ENCODE measurements at places on chromosomes 11 and 22.

DNA sequence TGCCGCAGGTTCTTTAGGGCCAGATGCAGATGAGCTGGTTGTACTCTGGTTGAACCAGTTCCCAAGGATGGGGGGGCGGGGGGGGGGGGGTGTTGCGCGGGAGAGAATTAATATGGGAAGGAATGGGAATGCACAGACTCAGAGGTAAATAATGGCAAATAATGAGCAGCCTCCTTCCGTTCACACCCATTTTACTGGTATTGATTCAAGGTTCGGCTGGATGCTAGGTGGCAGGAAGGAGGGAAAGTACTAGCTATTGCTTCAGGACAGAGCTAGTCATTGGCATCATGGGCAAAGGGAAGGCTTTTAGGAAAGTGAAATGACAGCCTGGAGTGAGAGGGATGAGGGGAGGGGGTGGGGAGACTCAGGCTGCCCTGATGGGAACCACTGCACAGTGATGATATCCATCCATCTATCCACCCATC, at the start of gene VSTM5:
Gene VSTM5 (minus strand): TSS at position 25 of the 425 bp plus-strand sequence. CDS start 116 bp downstream, outside the sequence.
- H3K27me3 ChIP-seq: no peaks in the 10 kb centered on the region
- H3K4me3 ChIP-seq: peak within 1 kb of the TSS; percentile 20
- no peak for DNase-seq
- H3K27ac ChIP-seq: no peak within 1 kb of the TSS
- H3K36me3 ChIP-seq: no peaks in the 10 kb centered on the region

DNA sequence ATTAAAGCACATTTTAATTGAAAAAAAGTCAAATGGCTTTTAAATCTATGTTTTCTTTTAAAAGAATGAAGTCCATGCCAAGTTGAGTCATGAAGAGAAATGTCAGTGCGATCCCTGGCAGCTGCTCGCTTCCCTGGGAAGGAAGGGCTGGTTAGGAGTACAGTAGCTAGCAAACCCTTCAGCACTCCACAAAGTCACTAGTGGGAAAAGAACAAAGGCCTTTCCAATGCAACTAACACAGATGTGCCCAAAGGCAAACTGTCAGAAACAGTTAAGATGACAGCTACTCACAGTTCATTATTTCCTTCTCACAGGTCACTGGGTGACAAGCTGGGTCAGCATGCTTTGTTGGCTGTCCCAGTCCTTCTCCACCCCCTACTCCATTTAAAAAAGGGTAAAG, 308.7 kb downstream of the DCDC1 start:
- H3K27me3 ChIP-seq: no peaks in the 10 kb centered on the region
- no peak overlapping the region for H3K4me3 ChIP-seq
- H3K27ac ChIP-seq: no peak overlapping the region
- H3K4me1 ChIP-seq: no peaks in the 10 kb centered on the region
- no peaks in the 10 kb centered on the region for H3K36me3 ChIP-seq
- no peak for DNase-seq

DNA sequence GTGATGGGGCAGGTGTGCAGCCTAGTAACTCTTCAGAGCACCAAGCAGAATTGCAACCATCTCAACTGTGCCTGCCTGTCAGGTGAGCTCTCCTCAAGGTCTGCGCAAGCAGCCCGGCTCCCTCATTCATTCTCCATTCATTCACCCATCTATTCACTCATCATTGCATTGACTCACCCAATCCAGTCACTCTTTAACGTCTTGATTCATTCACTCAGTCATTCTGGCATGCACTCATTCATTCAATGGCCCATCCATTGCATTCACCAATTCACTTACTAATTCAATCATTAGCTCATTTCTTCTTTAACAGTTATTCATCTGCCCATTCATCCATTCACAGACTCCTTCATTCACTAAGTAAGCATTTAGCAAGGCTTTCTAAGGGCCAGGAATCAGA, 111.8 kb downstream of the PDE2A start:
- no peak for DNase-seq
- H3K4me3 ChIP-seq: no peak overlapping the region
- H3K36me3 ChIP-seq: no peaks in the 10 kb centered on the region
- no peak overlapping the region for H3K27ac ChIP-seq
- no peaks in the 10 kb centered on the region for H3K4me1 ChIP-seq

GRCh38 chr22:50398831-50399648, 55.9 kb downstream of the PPP6R2 start:
- H3K4me3 ChIP-seq: no peak overlapping the region
- H3K4me1 ChIP-seq: peaks cover 17% of the 10 kb centered on the region
- H3K27me3 ChIP-seq: no peaks in the 10 kb centered on the region
- no peak overlapping the region for H3K27ac ChIP-seq

DNA sequence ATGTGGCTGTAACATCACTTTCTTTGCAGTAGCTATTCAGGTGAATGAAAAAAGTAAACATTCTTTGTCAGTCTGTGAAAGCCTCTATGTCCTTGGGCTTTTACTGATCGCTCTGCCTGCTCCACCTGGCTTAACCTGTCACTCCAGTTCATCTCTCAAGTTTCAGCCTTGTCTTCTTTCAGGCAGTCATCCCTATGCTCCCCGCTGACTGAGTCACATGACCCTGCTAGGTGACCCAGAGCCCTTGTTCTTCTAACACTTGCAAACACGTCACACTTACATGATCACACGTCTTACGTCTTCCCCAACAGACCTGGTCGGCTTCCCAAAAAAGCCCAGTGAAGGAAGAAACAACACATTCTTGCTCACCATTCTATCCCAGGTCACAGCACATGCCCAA, 499.3 kb upstream of the TENM4 start:
- DNase-seq: peak; percentile 26
- no peak overlapping the region for H3K4me3 ChIP-seq
- H3K27me3 ChIP-seq: no peaks in the 10 kb centered on the region
- H3K36me3 ChIP-seq: no peaks in the 10 kb centered on the region
- no peaks in the 10 kb centered on the region for H3K4me1 ChIP-seq

DNA sequence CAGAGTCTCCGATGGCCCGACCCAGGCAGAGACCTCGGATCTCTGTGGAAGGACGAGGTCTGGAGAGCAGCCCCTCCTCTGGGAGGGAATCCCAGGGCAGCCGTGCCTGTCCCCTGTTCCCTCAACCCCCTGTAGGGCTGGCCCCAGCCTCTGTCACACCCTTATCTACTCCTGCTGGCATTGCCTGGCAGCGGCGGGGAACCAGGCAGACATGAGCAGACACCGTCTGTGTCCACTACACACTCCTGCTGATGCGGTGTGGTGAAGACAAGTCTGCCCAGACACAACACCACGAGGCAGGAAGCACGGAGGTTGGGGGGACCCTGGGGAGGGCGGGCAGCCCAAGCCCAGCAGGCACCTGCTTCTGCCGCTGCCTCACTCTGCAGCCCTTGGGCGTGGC, 52.5 kb upstream of the A4GALT start:
- H3K4me1 ChIP-seq: peaks cover 8% of the 10 kb centered on the region
- no peaks in the 10 kb centered on the region for H3K27me3 ChIP-seq
- H3K36me3 ChIP-seq: no peaks in the 10 kb centered on the region
- DNase-seq: no peak
- H3K27ac ChIP-seq: no peak overlapping the region
- no peak overlapping the region for H3K4me3 ChIP-seq

- no peaks in the 10 kb centered on the region for H3K27me3 ChIP-seq
- no peak overlapping the region for H3K27ac ChIP-seq
- no peaks in the 10 kb centered on the region for H3K4me1 ChIP-seq
- peak; percentile 46 for DNase-seq
- no peaks in the 10 kb centered on the region for H3K36me3 ChIP-seq
- no peak overlapping the region for H3K4me3 ChIP-seq
Observed at GRCh38 chr22:25780673-25781072, 38.7 kb downstream of the MYO18B start.

GRCh38 chr11:79678780-79679452, 238.1 kb upstream of the TENM4 start:
- H3K27ac ChIP-seq: no peak overlapping the region
- DNase-seq: no peak
- no peak overlapping the region for H3K4me3 ChIP-seq

DNA sequence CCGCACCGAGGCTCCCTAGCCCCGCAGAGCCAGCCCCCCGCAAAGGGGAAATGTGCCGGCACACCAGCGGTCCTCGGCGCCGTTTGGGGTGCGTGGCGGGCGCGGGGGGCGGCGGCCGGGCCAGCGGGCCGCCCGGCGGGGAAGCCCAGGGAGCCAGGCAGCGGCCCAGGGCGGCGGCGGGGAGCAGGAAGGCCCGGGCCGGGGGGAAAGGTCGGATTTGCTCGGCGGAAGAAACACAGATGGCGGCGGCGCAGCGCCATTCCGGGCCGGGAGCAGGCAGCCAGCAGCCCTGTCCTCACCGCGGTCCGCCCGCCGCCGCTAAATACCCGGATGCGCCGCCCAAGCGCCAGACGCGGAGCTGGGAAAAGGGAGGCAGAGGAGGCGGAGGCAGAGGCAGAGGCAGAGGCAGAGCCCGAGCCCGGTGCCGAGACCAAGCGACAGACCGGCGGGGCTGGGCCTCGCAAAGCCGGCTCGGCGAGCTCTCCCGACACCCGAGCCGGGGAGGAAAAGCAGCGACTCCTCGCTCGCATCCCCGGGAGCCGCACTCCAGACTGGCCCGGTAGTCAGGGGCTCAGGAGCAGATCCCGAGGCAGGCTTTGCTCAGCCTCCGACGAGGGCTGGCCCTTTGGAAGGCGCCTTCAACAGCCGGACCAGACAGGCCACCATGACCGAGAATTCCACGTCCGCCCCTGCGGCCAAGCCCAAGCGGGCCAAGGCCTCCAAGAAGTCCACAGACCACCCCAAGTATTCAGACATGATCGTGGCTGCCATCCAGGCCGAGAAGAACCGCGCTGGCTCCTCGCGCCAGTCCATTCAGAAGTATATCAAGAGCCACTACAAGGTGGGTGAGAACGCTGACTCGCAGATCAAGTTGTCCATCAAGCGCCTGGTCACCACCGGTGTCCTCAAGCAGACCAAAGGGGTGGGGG, 2.6 kb upstream of the GCAT start:
- peak overlapping the region; percentile 69 for H3K4me3 ChIP-seq
- H3K4me1 ChIP-seq: peaks cover 29% of the 10 kb centered on the region
- peak overlapping the region; percentile 88 for H3K27ac ChIP-seq
- H3K27me3 ChIP-seq: no peaks in the 10 kb centered on the region

DNA sequence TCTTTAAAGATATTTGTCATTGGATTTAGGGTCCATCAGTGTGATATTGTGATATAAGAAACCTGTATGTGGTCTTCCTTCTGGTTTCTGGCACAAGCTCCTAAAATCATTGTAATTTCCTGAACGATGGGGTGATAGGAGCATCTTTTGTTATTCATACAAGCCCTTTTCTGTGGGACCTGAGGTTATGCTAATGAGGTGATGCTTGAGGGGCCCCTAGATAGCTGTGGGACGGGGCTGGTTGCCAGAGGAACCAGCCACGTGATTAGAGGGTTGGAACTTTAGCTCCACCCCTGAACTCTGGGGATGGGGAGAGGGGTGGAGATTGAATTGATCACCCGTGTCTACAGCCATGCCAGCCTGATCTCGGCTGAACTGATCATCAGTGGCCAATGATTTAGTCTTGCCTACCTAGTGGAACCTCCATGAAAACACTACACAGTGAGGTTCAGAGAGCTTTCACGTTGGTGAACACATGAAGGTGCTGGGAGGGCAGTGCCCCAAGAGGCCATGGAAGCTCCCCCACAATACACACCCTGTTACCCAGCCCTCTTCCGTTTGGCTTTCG, 62.8 kb downstream of the BCR start:
- H3K27me3 ChIP-seq: no peaks in the 10 kb centered on the region
- peak overlapping the region; percentile 92 for H3K27ac ChIP-seq
- DNase-seq: peak; percentile 54
- H3K4me3 ChIP-seq: no peak overlapping the region
- no peaks in the 10 kb centered on the region for H3K36me3 ChIP-seq
- H3K4me1 ChIP-seq: peaks cover 58% of the 10 kb centered on the region

DNA sequence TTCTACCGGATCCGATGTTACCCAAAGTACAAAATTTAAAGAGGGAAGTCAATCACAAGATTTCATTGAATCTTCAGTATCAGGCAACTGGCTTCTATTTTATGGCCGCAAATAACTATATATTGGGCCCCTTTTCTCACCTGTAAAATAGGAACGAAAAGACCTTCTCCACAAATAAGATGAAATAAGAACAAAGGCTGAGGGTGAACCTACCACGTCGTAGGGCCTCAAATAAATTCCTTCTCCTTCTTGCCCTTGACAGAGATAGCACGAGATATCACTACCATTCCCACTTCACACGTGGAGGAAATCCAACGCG, 794 bp upstream of the EMSY start:
- DNase-seq: no peak
- peak overlapping the region; percentile 91 for H3K27ac ChIP-seq
- H3K36me3 ChIP-seq: no peaks in the 10 kb centered on the region
- H3K4me1 ChIP-seq: peaks cover 13% of the 10 kb centered on the region
- peak overlapping the region; percentile 34 for H3K4me3 ChIP-seq
- no peaks in the 10 kb centered on the region for H3K27me3 ChIP-seq

GRCh38 chr11:69881467-69882269, 62.5 kb upstream of the FGF3 start:
- H3K27ac ChIP-seq: no peak overlapping the region
- no peak for DNase-seq
- H3K4me1 ChIP-seq: no peaks in the 10 kb centered on the region
- no peaks in the 10 kb centered on the region for H3K27me3 ChIP-seq
- no peak overlapping the region for H3K4me3 ChIP-seq
- no peaks in the 10 kb centered on the region for H3K36me3 ChIP-seq

DNA sequence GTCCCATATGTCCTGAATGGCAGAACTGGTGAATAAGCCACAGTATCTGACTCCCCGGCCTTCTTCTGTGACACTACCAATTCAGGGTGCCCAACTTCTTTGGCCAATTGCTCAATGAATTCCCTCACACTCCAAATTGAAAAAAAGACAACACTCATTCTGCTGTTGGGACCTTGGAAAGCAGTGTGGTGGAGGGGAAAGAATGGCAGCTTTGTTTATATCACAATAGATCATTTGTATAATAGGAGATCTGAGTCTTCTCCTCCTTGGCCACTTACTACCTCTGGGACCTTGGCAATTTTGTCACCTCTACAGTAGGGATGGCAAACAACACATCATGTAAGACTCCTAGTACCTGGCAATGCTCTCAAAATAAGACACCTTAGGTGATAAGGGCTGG, 64.6 kb downstream of the OPCML start:
- H3K27ac ChIP-seq: no peak overlapping the region
- H3K4me3 ChIP-seq: no peak overlapping the region
- no peaks in the 10 kb centered on the region for H3K4me1 ChIP-seq
- H3K27me3 ChIP-seq: no peaks in the 10 kb centered on the region

- no peak for DNase-seq
- no peak overlapping the region for H3K4me3 ChIP-seq
- peaks cover 28% of the 10 kb centered on the region for H3K4me1 ChIP-seq
- H3K27me3 ChIP-seq: no peaks in the 10 kb centered on the region
- H3K27ac ChIP-seq: peak overlapping the region; percentile 11
- no peaks in the 10 kb centered on the region for H3K36me3 ChIP-seq
Observed at GRCh38 chr11:72812604-72812966, 1.6 kb upstream of the ATG16L2 start.

Measured in hepatocyte (in vitro differentiated cells).